ENCODE measurements at places on chromosomes 4 and X.

- no peak for DNase-seq
Measured at GRCh38 chr4:66017671-66018070, 347.4 kb upstream of the EPHA5 start.

- peak; percentile 2 for DNase-seq
Measured at GRCh38 chr4:90030953-90031352, 96.2 kb upstream of the CCSER1 start.

GRCh38 chrX:9687899-9688298 lies 77.7 kb downstream of the GPR143 start:
- no peak for DNase-seq

- no peak for DNase-seq
Measured at GRCh38 chrX:78330068-78330467, 2.7 kb upstream of the CYSLTR1 start.

DNA sequence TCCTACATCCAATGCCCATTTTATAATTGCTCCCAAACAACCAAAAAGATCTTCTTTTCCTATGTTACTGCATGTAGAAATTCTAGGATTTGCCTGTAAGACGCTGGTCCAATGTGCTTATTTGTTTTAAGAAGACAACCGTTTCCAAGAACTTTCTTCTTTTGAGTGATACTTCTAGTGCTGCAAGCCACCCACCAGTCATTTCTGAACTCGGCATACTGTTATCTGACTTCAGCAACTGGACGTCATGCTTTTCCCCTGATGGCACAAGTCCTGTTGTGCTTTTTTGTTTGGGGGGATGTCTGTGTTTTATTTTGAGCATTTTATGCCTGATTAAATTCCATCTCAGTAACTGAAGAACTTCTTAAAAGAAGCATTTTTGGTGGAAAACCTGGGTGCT lies 16.0 kb upstream of the RAP1GDS1 start:
- DNase-seq: no peak

DNA sequence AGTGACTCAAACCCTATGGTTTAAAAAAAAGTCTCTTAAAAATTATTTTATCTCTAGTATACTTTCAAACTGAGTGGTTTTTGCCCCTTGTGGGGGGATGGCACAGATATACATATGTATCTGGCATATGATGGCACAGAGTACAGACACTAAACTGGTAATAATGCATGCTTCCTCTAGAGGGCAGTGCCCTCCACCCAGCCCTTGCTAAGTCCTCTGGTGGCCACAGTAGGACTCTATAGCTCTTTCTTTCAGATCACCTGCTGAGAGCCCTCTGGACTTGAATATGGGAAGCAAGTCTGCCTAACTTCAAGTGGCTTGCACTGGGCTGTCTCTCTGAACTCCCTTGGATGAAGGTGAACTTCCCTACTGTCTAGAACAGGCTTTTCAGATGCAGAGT lies 66.3 kb downstream of the TSPAN7 start:
- DNase-seq: peak; percentile 3

DNA sequence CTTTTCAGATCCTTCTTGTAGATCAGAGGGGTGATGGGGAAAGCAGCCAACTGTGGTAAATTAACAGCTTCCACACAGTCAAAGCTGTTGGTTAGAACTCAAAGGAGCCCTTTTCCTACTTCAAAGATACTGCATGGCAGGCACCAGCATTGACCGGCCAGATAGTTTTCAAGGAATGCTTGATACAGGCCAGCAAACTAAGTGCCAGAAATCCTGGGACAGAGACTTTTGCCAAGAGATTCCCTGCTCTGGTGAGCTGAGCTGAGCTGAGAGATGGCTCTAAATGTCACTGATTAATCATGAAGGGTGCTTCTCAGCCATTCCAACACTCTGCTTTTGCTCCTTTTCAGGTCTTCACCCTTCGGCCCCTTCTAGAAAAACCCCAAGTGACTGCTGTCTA lies 131.6 kb upstream of the MED14 start:
- no peak for DNase-seq
